ENCODE measurements at places on chromosomes 2 and 18.
A peak's percentile ranks its signal among the peaks of the same experiment; 100 is the strongest.

DNA sequence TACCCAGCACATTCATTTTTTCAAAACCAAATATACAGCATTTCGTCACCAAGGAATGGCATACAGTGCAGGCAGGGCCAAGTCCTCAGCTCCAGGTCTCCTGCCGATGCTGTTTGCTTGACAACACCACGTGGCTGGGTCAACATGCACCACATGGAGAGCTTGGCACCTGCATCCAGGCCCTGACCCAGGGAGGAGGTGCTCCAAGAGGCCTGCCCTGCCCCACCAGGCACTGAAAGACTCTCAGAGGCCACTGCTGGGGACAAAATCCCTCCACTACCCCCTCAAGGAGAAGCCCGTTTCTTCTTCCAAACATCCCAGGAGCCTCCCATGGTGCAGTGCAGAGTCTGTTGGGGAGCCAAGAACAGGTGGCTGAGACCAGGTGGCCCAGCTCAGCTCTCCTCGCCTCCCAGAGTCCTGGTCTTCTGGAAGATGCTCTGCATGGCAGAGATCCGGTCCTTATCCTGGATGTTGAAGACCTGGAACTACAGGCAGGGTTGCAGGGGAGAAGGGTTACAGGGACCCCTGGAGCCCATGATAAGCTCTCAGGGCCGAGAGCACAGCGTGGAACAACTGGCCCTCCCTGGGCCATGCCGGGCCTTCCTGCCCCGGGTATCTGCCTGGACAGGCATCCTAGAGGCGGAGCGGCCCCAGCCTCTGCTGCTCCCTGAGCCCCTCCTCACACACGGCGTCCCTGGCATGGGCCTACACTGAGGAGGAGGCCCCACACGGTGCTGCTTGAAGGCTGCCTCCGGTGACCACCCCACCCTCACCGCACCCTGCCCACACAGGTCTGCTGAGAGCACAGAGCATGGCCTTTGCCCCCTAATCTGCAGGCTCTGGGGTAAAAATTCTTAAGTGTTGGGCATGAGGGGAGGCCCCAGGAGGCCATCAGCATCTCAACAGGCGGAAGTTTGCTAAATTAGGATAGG lies 9.0 kb downstream of the MAB21L4 start:
- DNase-seq, result no peak

DNA sequence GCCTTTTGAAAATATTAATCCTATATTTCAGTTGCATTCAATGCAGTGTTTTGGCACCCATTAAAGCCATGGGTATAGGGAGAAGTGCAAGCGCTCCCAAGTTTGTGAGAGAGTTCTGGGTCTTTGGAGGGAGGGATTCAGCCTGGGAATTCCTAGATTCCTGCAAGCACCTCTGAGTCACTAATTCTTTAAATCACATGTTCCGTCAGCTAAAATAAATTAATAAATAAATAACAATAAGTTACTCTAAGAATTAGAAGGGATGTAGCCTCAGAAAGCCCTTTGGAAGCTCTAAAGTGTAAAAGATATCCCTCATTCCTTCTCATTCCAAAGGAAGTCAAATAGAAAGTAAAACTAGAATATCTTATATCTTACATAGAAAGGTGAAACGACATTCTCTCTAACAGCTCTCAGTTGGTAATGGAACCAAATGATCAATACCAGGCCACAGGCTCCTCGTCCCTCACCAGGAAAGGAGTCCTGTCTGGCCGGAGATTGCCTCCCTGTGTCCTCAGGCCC lies 222.4 kb upstream of the RBBP8 start:
- no peak for DNase-seq

DNA sequence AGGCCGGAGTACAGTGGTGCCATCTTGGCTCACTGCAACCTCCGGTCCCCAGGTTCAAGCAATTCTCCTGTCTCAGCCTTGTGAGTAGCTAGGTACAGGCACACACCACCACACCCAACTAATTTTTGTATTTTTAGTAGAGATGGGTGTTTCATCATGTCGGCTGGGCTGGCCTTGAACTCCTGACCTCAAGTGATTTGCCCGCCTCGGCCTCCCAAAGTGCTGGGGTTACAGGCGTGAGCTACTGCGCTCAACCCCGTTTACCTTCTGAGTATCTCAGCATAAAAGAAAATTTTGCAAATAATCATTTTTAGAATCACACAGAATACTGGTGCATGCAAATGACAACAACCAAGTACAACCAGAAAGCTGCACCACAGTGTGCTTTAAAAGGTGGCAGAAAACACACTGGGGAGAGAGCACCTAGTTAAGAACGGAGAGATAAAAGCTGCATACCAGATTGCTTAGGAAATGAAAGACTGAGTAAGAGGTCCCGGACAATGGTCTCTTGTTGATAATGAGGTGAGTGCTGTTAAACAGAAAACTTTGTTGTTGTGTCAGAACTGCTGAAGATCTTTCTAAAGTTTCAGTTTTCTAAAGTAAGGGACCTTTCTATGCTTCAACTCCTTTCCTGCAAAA lies 189.6 kb downstream of the ACTR3 start:
- DNase-seq, result no peak

GRCh38 chr2:205975082-205975949 lies 110.7 kb downstream of the INO80D start:
- no peak for DNase-seq

DNA sequence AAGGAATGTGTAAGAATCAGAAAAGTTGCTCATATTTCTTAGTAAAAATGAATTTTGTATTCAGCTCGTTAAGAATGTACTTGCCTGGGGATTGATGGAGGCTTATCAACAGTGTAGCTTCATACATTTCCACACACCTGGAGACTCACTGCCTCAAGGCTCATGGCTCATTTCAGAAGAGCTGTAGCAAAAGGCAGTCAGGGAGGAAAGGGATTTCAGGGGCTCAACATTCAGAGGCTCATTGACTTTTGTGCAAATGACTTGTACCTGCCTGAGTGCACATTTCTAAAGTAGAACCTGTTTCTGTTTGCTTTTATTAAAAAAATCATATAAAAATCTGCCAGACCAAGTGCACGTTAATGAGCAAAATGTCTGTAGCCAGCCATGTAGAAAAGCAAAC lies 304.4 kb downstream of the KCNS3 start:
- DNase-seq, result no peak

DNA sequence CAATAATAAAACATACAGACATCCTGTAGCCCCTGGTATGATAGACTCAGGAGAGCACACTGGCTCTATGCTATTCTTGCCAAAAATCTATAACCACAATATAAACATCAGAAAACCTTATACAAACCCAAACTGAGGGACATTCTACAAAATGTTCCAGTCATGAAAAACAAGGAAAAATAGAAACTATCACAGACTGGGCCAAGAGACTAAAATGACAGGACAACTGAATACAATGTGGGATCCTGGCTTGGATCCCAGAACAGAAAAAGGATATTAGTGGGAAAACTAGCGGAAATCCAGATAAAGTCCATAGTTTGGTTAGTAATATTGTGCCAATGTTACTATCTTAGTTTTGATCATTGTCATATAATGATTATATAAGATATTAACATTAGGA lies 29.6 kb upstream of the EPAS1 start:
- DNase-seq, result no peak

GRCh38 chr2:104213758-104214157 lies 640.2 kb upstream of the POU3F3 start:
- DNase-seq, result no peak

DNA sequence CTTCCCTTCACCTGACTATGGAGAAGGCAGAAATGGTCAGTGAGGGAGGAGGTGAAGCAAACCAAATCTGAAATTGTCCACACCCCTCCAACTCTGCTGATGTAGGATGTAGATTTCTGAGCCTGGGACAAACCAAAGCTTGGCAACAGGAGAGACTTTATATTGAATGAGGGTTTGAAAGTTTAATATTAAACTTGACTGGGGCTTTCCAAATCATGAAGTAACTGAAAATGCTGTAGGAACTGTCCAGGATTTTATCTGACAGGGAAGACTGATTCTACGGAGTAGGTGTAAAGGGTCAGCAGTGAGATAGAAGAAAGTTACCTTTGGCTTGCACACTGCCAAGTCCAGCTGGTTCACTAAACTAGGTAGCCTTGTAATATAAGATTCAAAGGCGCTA lies 194.5 kb downstream of the TDRD15 start:
- DNase-seq, result no peak

DNA sequence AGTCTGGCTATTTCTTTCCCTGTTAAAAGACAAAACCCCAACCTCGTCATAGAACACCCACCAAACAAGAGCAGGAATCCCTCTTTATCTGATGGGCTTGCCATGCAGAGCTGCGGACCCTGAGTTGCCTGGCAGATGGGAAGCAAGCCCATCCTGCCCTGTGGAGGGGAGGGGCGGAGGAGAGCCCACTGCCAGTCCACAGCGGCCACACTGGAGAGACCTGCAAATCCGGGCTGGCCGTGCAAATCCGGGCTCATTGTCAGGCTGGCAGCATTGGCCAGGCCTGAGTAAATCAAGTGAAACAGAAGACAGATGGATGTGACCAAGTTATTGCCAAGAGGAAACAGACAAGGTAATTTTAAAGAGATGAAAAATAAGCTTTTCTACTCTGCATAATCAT lies 22.0 kb downstream of the MYL12B start:
- no peak for DNase-seq

DNA sequence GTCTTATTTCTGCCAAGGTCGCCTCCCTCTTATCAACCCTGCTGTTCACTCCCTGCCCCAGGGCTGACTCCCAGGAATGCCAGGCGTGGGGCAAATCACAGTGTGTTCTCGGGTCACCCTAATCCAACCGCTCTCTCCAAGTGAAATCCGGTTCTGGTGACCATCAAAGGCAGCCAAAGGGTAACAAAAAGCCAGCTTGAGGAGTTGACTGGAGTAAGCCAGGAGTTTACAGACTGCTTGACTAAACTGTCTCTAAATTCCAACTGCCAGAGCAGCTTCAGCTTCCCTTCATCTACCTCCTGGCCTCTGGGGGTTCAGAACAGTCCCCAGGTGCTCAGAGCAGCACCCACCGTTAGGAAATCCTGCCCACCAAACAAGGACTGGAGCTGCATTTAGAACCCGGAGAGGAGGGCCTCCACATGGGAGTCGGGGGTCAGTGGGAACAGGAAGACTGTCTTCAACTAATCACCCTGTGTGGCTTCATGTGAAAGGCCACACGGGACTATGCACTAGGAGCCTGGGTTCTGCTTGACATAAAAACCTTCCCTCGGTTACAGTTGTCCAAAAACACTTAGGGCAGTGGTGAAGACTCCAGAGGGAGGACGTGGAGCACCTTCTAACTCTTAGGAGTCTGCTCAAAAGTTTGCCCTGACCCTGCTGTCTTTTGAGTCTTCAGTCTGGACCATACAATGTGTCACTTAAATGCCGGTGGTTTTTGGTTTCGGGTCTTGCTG lies 24.2 kb upstream of the MCFD2 start:
- DNase-seq, result no peak

GRCh38 chr2:101152272-101153076 lies 1.3 kb upstream of the TBC1D8 start:
- peak; percentile 28 for DNase-seq

GRCh38 chr18:48390641-48391040 lies 18.5 kb downstream of the ZBTB7C start:
- DNase-seq, result no peak

- no peak for DNase-seq
Measured at GRCh38 chr2:217743966-217744761, 258.6 kb downstream of the TNS1 start.

GRCh38 chr2:151669585-151670081 lies 64.6 kb downstream of the NEB start:
- DNase-seq, result peak; percentile 33

DNA sequence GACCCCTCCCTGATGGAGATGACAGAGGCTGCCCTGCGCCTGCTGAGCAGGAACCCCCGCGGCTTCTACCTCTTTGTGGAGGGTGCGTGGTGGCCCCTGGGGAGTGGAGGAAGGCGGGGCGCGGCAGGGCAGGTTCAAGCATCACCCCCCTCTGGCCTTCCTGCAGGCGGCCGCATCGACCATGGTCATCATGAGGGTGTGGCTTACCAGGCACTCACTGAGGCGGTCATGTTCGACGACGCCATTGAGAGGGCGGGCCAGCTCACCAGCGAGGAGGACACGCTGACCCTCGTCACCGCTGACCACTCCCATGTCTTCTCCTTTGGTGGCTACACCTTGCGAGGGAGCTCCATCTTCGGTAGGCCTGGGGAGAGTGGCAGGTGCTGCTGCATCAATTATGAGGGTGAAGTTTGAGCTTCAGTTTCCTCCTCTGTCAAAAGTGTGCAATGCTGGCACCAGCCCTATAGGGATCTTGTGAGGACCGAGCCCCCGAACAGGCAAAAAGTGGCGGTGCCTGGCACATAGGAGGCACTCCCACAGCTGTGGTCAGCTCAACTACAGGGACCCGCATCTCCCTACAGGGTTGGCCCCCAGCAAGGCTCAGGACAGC lies 2.2 kb downstream of the ALPI start:
- DNase-seq, result no peak

DNA sequence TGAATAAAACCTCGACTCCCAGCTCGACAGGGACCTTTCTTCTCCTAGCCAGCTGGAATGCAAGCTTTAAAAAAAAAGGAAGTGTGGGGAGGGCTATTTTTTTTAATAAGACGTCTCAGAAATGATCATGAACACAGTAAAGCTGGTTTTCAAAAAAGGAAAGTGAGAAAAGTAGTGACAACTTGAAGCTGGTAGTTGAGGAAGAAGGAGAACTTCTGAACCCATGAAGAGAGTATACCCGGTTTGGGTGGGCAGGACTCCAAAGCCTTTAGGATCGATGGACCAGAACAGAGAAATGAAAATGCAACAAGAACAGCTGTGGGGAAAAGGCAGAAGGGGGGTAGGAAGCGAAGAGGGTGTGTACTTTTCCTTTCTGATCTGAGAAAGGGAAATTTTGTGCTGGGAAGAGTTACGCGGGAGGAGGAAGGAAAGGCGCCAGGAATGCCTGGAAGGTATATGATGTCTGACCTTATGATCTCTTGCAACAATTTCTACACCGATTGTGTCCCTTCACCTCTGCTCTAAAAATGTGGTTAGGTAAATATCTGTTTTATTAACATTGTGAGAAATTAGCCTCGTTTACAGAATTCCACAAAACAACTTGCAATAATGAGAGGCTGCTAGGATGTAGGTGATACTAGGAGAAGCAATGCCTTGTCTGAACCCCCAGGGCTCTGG lies 22.6 kb upstream of the CYP1B1 start:
- DNase-seq, result no peak

- DNase-seq, result no peak
Measured at GRCh38 chr2:10795508-10796046, 17.0 kb downstream of the PDIA6 start.

DNA sequence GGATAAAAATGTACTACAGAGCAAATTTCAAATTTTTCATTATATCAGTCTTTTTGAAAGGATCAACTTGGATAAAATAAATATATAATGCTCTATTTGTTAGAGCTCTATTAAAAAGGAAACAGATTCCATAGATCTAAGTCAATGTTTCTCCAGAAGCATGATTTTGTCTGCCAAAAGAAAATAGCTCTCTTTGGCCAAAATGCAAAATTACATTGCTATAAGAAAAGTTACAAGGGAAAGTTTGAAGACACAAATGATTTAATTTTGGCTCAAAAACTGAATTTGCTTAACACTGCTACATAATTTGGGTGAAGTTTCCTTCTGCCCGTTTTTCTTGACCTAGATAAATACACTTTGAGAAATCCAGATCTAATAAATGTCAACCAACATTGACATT lies 15.7 kb downstream of the C2orf69 start:
- no peak for DNase-seq

Data from stimulated activated CD8-positive, alpha-beta memory T cell treated with anti-CD3 and anti-CD28 coated beads, Interleukin-4, amount 100 ng/mL, for 48 hours (primary cell).